Activated naive CD4-positive, alpha-beta T cell (primary cell): ENCODE measurements at places on chromosomes 3 and 15.

- no peak for DNase-seq
Observed at GRCh38 chr3:152830245-152830644, 4.7 kb upstream of the P2RY1 start.

DNA sequence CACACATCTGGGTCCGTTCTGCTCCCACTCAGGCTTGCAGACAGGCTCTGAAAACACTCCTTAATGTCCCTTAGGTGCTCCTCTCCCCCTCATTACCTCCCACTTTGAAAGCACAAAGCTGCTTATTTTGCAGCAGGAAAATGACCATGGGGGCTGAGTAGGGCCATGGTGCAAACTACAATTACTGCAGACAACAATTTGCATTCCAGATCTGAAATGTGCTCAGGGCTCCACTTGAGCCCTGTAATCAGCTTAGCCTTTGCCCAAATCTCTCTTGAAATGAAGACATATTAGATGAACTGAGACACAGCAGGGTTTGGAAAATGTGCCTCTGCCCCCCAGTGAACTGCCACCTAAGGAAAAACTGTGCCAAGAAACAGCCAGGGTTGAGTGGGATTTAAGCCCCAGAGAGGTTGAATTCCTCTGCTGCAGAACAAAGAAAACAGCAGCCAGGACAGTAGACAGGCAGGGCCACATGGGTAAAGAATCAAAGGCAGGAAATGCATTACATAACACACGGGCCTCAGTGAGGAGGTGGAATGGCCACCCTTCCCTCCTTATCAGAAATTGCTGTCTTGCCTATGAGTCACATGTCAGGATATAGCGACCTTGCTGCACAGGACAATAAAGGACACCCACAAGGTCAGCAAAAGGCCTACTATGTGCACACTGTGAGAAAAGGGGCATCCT lies 126.8 kb upstream of the ARHGEF3 start:
- no peak for DNase-seq

GRCh38 chr3:154851644-154852043 lies 228.5 kb upstream of the MME start:
- no peak for DNase-seq

GRCh38 chr15:66654739-66655375 lies 47.2 kb upstream of the SMAD6 start:
- peak; percentile 17 for DNase-seq

DNA sequence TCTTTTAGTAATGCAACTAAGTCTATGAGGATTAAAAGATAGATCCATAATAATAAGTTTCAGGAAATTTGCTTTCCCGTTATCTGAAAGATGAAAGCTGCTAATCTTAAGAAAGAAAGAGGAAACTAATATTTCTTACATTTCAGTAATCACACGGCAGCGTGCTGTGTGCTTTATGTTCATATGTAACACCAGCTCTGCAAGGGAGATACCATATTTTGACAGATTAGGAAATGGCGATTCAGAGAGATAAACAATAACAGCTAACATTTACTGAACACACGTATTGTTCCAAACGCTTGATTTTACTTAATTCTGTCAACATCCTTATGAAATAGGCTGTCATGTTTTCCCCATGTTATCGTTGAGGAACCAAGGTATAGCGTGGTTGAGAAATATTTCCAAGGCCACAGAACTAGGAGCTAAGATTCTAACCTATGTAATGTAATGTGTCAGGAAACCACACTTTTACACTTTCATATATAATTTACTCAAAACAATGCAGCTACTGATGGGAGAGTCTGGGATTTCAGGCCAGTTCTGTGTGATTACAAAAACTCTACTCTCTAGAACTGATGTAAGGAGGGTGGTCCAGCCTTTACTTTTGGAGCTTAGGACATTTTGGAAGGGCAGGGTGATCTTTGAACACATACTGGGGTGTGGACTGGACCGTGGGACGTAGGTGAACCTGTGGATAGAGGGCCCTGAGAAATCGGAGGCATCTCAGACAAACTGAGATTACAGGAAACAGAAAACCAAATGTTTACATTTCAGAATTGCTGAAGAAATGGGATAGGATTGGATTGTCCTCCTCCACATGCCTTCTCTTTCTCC lies 100.6 kb downstream of the IL1RAP start:
- DNase-seq, result no peak

DNA sequence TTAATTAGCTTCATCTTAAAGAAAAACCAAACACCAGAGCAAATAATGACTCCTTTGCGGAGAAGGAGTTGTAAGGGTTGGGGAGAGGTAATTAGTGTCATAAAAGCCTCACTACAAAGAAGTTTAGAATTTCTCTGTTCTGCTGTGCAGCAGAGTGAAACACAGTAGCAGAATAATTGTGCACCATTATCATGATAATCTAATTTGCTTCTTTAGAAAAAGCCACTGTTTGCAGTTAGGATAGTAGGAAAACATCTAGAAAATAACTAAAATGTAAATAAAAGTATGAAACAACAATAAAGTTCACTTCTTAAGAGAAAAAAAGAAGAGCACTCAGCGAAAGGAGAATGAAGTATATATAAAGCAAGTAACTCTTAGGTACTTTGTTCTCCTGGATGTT lies 5.5 kb downstream of the SHOX2 start:
- DNase-seq, result no peak

GRCh38 chr15:76439542-76439941 lies 103.0 kb downstream of the ISL2 start:
- DNase-seq, result no peak

DNA sequence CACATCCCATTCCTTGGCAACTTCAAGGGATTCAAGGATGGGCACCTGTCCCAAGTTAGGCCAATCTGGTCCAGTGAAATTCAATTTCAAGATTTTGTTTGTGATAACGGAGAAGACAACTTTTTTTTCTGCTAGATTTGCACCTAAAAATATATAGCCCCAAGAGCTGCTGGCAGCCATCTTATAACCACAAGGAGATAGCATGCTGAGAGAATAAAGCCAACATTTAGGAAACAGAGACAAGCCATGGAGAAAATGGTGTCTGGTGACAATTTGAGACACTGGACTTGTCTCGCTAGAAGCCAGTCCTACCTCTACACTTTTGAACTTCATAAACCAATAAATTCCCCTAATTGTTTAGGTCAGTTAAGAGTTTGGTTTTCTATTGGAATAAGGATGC lies 5.4 kb downstream of the PARL start:
- no peak for DNase-seq

DNA sequence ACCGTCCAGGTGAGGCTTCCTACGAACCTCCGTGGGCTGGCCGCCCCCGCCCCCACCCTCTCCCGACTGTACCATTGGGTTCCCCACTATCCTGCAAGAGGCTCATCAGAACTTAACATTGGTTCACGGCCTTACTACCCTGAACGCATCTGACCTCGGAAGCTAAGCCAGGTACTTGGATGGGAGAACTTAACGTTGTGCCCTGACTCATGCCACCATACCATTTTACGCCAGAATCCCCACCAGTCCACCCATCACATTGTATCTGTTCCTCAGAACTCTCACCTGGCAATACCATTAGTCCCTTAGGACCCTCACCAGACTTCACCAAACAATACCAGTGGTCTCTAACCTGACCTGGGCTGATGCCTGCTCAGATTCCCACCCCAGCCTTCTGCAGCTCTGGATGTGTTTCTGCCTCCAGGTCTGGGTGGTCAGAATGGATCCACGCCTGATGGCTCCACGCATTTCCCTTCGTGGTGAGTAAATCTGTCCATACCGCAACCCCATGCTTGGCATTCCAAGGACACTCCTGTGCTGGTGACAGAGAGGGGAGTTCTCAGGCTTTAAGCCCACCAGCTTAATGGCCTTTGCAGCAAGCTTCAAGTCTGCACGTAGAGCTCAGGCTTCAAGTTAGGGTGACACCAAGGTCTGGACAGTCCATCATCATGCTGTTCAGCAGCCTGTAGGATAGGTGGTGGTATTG lies 562 bp downstream of the TCTA start:
- no peak for DNase-seq

- no peak for DNase-seq
Observed at GRCh38 chr15:34665498-34666116, 82.2 kb upstream of the GOLGA8B start.

- no peak for DNase-seq
Observed at GRCh38 chr3:114480442-114480841, 186.6 kb downstream of the TIGIT start.

DNA sequence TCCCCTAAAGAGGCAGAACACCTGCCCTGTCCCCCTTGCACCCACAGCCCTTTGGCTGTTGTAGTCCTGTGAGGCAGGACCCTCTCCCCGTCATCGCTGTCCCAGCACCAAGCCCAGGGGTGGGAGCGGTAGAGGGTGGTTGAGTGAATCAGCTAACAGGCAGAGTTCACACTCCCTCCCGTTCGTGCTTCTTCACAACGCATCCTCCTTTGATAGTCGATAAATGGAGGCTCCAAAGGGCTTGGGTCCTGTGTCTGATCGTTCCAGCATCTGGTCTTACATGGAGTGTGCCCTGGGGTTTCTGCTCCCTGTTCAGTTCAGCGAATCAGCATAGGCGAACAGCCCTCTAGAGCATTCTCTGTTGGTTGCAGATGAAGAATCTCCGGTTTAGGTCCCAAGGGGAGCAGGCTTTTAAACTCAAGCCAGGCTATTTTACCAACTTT lies 820 bp upstream of the HMCES start:
- no peak for DNase-seq

GRCh38 chr3:125110016-125110875 lies 54.4 kb upstream of the HEG1 start:
- no peak for DNase-seq

DNA sequence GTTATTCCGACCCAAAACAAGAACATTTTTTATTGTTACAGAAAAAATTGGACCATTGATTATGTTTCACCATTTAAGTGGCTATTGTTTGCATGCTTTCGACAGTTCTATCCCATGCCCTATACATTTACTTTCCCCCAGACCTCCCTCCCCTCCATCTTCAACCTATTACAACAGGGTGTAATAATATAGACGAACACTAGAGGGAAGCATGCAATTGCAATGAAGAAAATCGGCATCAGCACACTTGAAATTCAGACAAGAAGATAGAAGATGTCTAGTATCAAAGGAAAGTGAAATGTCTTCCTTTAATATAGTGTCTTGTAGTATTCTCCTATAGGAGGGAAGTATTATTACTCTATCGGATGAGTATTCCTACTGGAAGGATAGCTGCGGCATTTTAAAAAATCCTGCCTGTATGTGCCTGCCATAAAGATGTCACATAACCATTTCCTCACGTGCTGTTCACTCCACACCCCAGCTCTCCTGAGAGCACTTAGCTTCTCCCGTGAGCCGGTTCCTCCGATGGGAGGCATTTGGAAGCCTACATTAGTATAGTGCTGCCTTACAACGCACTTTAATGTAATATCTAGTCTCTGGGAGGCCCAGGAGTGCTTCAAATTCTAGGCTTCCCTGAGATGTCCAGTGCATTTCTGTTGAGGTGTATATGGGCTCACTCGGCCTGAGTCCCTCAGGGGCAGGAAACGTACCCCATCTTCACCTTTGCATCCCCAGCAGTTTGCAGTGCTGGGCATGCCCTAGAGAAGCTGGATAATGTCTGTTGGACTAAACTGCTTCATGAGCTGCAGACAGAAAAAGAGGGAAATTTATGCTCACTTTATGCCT lies 17.8 kb upstream of the ERICH6 start:
- no peak for DNase-seq

DNA sequence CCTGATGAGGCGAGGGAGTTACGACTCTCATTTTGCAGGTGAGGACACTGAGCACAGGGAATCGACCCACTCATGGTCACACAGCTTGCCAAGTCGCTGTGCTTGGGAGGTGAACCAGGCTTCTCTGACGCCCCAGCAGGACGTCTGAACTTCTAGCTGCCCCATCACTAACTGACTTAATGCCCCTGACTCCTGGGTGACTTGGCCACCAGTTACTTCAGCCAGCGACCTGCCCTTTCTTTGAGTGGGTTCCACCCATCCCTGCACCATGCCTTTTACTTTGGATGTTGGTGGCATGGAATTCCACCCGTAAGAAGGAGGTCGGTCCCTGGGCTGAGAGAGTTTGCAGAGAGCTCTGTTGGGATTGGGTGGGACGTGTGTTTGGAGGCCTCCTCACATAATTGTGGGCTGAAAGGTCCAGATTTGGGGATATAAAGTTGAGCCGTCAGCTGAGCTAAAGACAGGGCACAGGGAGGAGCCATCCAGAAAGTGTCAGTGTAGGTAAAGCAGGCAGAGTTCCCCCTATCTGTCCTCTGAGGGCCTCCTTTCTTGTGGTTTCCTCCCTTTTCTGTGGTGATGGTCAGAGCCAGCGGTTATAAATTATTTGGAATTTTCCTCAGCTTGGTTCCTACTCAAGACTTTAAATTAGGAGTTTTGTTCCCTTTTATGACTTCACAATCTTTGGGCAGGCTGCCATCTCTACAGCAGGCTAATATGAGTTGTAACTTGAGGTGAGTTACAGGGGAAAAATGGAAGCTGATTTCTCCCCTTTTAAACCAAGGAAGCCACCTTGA lies 55.0 kb downstream of the FLNB start:
- no peak for DNase-seq

GRCh38 chr3:147381596-147381995 lies 24.7 kb downstream of the ZIC4 start:
- no peak for DNase-seq

GRCh38 chr15:100918034-100918689 lies 995 bp upstream of the LRRK1 start:
- DNase-seq, result peak; percentile 49

DNA sequence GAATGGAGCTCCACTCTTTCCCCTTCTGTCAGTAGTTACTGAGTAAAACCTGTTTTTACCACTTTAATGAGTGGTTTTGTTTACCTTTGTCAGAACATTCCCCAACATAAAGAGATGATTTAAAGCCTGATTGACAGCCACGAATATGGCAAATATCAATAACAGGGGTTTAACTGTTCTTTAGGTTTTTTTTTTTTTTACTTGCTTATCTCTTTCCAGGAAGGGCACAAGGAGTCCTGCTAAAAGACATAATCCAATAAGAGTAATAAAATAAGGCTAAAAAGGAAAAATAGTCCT lies 11.5 kb upstream of the UBE2Q2 start:
- DNase-seq, result no peak

- no peak for DNase-seq
Observed at GRCh38 chr3:52458031-52458760, 2.8 kb downstream of the NISCH start.

DNA sequence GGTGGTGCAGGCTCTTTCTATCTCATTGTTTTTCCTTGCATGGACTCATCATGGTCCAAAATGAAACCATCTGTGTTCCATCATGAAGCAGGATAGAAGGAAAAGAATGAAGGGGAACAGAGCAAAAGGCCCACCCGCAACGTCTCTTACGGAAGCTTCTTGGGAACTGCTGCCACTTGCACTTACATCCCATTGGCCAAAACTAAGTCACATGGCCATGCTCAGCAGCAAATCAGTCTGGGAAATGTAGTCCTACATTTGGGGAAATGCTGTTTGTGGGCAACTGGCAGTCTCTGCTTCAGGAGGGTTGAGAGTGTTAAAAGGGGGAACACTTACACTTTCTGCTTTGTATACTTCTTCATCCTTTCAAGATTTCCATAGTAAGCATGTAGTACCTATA lies 191.6 kb downstream of the SV2B start:
- DNase-seq, result no peak

- no peak for DNase-seq
Observed at GRCh38 chr3:139771331-139771730, 93.6 kb upstream of the NMNAT3 start.
